ENCODE measurements at places on chromosomes 6 and 20.

- no peak for DNase-seq
These were observed 123.1 kb upstream of the CARMIL1 start for GRCh38 chr6:25156123-25156522.

GRCh38 chr20:36469973-36470372 lies 71.3 kb upstream of the MYL9 start:
- DNase-seq = no peak

- DNase-seq = no peak
These were observed 67.7 kb upstream of the ZFP64 start for GRCh38 chr20:52259295-52259694.

- no peak for DNase-seq
These were observed 2.1 kb downstream of the AKAP12 start for GRCh38 chr6:151241853-151242252.

GRCh38 chr6:112881828-112882780 lies 535.0 kb downstream of the RFPL4B start:
- no peak for DNase-seq

- DNase-seq = no peak
These were observed 4.5 kb upstream of the ALDH8A1 start for GRCh38 chr6:134954272-134955000.

GRCh38 chr6:152734630-152735029 lies 16.0 kb upstream of the VIP start:
- no peak for DNase-seq

GRCh38 chr6:92648364-92649086 lies 770.8 kb downstream of the EPHA7 start:
- DNase-seq = no peak

- no peak for DNase-seq
These were observed 560.8 kb upstream of the IMPG1 start for GRCh38 chr6:76633259-76633658.

GRCh38 chr6:157075549-157076450 lies 247.5 kb downstream of the TMEM242 start:
- DNase-seq = no peak

DNA sequence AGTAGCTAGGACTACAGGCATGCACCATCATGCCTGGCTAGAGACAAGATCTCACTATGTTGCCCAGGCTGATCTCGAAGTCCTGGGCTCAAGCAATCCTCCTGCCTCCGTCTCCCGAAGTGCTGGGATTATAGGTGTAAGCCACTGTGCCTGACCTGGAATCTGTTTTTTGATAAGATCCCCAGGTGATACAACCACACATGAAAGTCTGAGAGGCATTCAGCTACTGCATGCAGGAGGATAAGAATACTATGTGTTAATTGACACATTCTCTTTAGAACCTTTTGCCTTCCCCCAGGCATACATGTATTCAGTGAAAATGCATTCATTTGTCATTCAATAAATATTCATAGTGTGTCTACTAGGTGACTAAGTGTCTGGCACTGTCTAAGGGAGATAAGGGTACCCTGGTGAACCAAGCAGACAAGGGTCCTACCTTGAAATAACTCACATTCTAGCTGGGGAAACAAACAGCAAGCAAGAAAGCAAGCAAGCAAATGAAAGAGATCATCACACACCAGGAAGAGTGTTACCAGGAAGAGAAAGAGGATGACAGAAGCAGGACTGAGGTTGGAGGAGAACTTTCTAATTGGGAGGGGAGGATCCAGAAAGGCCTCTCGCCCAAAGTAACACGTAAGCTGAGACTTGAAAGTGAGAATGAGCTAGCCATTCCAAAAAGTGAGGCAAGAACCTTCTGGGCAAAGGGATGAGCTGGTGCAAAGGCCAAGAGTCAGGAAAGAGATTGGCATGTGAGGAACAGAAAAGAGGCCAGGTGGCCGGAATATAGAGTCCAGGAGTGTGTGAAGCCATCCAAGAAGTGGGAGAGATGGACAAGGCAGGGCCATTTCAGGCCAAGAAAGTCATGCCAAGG lies 6.5 kb downstream of the GFOD1 start:
- no peak for DNase-seq

DNA sequence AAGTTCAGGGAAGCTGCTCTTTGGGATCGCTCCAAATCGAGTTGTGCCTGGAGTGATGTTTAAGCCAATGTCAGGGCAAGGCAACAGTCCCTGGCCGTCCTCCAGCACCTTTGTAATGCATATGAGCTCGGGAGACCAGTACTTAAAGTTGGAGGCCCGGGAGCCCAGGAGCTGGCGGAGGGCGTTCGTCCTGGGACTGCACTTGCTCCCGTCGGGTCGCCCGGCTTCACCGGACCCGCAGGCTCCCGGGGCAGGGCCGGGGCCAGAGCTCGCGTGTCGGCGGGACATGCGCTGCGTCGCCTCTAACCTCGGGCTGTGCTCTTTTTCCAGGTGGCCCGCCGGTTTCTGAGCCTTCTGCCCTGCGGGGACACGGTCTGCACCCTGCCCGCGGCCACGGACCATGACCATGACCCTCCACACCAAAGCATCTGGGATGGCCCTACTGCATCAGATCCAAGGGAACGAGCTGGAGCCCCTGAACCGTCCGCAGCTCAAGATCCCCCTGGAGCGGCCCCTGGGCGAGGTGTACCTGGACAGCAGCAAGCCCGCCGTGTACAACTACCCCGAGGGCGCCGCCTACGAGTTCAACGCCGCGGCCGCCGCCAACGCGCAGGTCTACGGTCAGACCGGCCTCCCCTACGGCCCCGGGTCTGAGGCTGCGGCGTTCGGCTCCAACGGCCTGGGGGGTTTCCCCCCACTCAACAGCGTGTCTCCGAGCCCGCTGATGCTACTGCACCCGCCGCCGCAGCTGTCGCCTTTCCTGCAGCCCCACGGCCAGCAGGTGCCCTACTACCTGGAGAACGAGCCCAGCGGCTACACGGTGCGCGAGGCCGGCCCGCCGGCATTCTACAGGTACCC lies at the start of gene ESR1:
ESR1 (plus strand) TSS at position 170 of the 858 bp plus-strand sequence; CDS start at position 401, 231 bp downstream.
- DNase-seq = no peak

GRCh38 chr20:45359406-45360148 lies 3.4 kb upstream of the SYS1 start:
- no peak for DNase-seq

DNA sequence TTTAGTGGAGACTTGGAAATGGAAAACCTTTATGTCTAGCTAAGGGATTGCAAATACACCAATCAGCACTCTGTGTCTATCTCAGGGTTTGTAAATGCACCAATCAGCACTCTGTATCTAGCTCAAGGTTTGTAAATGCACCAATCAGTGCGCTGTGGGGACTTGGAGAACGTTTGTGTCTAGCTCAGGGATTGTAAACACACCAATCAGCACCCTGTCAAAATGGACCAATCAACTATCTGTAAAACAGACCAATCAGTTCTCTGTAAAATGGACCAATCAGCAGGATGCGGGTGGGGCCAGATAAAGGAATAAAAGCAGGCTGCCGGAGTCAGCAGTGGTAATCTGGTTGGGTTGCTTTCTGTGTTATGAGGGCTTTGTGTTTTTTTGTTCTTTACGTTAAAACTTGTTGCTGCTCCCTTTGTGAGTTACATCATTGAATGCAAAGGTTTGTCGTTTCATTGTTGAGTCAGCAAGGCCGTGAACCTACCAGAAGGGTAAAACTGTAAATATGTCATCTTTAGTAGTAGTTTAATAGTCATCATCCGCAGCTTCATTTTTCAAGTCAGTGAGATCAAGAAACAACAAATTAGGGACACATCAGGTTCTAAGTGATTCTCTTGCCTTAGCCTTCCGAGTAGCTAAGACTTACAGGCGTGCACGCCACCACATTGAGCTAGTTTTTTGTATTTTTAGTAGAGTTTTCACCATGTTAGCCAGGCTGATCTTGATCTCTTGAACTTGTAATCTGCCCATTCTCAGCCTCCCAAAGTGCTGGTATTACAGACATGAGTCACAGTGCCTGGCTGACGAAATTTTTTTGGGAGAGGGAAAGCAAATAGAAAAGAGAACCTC lies 22.7 kb upstream of the NUP153 start:
- DNase-seq = no peak

- DNase-seq = no peak
These were observed 11.4 kb downstream of the TRIM38 start for GRCh38 chr6:25973923-25974555.

DNA sequence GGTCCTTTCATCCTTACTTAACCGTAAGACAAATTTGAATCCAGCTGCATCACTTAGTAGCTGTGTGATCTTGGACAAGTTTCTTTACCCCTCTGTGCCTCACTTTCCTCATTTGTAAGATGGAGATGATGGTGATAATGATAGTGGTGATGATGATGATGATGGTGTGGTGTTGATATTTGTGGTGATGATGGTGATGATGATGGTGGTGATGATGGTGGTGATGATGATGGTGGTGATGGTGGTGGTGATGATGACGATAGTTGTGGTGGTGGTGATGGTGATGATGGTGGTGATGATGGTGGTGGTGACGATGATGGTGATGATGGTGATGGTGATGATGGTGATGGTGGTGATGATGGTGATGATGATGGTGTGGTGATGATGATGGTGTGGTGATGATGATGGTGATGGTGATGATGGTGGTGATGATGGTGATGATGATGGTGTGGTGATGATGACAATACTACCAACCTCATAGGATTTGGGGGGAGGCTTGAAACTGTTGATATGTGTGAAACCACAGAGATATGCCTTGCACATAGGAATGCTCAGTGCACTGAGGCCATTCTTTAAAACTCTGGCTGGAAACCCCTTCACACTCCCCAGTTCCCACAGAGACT lies 233.2 kb downstream of the LY86 start:
- no peak for DNase-seq

- DNase-seq = no peak
These were observed 67.8 kb upstream of the SMIM29 start for GRCh38 chr6:34316431-34317171.

GRCh38 chr6:15551798-15552197 lies 111.0 kb downstream of the DTNBP1 start:
- DNase-seq = no peak

DNA sequence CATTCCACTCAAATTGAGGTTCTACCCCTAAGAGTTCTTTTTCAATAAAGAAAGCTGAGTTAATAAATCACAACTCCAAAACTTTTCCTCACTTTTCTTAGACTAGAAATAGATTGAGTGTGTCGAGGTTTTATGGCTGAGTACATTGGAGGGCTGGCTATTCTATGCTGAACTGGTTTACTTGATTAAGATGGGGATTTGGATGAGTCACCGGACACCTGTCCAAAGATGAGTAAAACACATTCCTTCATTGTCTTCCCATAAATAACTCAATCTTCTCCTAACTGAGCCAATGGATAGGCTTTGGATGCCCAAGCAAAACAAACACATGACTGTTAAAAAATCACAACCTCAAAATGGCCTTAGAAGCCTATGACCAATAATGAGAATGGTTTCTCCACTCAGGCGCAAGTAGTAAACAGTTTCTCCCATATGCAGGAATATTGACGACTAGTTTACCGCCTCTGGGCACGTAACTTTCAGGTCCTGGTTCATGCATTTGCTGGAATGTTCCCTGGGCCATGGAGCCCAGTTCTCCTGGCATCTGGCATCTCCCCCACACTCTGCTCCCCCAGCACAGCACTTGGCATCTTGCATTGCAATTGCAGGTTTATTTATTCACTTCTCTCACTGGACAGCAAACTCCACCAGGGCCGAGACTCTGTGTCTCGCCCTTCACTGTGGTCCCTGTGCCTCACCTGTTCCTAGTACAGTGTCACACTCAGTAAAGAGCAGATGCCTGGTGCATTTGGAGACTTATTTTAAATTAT lies 43.9 kb downstream of the BCAS1 start:
- no peak for DNase-seq

- no peak for DNase-seq
These were observed 5.3 kb upstream of the UBD start for GRCh38 chr6:29564875-29565274.

DNA sequence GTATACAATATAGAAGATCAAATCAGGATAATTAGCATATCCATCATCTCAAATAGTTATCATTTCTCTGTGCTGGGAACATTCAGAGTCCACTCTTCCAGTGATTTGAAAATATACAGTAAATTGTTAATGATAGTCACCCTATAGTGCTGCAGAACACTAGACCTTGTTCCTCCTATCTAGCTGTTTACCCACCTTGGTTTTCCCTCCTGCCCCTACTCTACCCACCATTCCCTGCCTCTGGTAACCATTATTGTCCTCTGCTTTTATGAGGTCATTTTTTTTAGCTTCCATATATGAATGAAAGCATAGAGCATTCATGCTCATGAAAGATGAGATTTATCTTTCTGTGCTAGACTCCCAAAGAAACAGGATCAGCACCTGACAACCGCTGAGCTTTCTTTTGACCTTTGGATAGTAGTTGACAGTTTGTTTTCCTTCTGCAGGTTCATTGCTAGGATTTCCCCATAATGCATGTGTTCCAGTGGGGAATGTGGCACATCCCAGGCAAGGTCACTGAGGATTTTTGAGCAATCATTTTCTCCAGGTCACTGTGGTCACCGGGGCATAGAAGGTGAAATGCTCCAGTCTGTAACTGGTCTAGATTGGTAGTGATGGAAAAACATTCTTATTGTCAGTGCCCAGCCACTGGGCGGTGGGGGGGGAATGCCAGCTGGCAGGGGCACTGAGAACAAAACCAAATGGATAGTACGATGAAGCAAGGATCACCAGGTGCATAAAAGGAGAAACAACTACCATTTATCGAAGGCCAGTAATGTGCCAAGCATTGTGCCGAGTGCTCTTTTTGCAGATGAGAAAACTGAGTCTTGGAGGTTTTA lies 33.6 kb upstream of the BCAS1 start:
- no peak for DNase-seq

GRCh38 chr20:56752274-56752673 lies 123.2 kb downstream of the TFAP2C start:
- DNase-seq = no peak

DNA sequence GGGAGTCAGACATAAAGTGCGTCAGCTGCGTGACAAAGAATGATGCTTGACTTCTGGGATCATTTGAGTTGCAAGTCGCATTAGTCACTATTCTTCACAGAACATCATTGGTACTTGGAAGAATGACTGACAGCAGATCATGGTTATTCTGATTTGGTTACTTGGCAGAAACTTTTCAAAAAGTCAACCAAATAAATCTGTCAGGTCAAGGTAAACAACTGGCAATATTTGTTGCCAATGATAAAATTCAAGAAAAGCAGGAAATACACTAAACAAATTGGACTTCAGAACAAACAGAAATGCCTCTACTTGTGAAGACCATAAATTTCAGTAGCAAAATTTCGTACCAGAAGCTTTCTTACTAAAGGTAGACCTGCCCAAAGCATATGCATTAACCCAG lies 221.6 kb downstream of the TFAP2A start:
- DNase-seq = no peak

DNA sequence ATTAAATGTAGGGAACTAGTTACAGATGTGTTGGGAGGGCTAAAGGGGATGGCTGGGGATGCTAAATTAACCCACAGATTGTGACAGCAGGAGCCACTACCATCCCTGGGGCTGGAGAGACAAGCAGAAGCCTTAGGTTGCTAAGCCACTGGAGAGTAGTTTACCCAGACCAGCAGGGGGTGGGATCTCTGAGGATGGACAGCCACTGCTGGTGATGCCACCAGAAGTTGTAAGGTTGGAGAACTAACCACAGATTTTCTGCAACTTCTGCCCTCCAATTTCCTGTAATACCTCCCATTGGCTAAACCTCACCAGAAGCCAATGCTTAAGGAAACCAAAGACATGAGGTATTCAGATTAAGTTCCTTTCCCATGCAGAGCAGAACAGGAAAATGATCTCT lies 139.6 kb upstream of the NOX3 start:
- DNase-seq = no peak
